ENCODE measurements at places on chromosomes 5 and 9.

DNA sequence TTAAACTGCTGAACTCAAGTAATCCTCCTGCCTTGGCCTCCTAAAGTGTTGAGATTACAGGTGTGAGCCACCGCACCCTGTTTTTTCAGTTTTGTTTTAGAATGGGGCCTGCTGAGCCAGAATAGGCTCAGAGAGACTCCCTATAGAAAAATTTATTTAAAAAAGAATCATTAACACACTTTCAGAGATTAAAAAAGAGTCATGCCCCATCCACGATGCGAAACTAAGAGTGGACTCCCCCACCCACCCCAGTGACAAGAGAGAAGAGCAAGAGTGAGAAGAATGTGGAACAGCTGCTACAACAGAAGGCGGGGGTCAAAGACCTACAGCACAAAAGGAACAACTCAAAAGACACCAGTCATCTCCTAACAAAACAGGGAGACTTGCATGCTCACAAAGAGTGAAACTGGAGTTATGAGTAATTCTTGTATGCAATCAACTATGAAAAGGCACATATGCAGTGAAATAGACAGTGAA, 47.2 kb downstream of the GLDC start:
- no peak for DNase-seq

DNA sequence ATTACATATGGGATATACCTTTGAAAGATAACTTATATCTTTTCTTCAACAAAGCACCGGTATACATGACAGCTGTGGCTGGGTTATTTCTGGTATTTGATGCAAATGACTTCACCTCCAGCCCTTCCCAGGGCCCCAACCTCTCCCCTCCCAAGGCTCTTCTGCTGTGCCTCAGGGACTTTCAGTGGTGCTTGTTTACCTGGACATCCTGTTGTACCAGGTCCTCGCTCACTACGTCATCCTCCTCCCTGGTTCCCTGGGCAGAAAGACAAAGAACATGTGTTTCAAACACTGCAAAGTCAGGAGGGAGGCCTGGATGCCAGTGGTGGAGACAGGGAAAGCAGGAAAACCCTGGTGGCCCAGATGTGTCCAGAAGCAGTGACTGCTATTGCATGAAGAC, 23.4 kb downstream of the ANXA6 start:
- DNase-seq: no peak

DNA sequence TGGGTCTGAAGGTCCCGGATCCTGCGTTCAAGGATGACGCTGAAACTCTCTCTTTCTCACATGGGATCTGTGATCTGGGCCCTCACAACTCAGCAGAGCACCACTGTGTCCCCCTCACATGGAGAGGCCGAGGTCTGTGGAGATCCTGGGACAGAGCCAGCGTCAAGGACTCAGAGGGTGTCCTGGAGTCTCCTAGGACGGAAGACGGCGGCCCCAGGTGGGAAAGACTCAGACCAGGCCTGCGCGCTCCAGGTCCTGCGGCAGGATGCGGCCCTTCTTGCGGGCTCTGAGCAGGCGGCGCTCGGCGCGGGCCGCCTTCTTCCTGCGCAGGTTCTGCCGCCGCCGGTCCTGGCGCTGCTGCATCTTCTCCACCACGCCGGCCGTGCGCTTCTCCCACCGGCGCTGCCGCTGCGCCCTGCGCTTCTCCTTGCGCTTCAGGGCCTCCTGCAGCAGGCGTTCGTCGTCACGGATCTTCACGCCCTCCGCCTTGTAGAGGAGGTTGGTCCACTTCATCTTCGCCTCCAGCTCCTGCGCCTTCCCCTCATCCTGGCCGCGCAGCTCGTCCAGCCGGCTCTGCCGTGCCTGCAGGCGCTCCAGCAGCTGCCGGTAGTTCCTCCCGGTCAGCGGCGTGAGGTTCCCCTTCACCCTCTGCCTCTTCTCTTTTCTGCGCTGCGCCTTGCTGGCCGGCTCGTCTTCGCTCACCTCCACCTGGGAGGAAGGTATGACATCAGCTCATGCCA, 4.2 kb downstream of the SURF6 start:
- DNase-seq: no peak

DNA sequence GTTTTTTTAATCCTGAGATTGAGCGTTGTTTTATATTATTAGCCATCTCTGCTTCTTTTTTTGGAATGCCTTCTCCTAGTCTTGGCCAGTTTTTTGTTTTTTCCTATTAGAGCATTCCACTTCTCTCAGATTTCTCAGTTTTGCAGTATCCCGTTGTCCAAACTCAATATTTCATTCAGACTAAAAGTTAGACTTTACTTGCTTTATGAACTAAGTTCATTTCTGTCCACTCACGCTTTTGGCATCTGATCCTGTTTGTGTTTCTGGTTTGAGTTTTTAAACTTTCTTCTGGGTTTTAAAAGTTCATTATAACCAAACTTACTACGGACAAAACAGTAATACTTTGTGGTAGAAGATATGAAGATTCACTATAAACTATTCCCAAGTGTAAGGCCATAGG, 288.3 kb upstream of the MPDZ start:
- no peak for DNase-seq

DNA sequence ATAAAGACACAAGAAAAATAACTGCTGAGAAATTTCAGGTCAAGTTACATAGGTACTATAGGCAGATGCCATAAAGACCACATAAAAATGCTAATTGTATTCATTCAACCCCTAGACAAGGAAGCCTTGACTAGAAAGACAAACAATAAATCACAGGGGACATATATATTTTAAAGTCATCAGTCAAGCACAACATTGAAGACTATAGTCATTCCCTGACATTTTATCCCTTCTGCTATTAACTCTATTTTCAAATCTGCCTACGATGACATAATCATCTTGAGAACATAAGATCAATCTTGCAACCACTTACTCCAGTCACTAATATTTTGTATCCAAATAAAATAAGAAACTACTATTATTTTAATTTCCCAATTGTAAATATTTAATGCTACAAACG, 38.3 kb downstream of the FAM13B start:
- no peak for DNase-seq

- DNase-seq: no peak
These were observed 465.9 kb downstream of the CDH9 start for GRCh38 chr5:26572480-26572879.

DNA sequence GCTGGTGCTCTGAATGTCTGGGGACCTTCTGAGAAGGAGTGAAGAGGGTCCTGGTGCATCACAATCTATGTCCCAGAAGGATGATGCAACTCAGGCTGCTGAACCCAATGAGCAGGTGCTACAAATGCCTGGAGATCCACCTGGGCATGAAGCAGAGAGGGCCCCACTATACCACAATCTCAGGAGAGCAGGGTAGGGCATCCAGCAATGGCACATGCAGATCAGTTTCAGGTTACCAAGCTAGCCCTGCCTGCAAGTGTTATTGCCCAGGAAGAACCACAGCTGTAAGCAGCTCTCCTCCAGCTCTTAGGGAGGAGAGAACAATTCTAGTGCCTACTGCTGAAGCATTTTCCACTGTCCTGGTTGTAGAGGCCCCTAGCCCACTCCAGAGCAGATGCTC, 389.2 kb upstream of the TNC start:
- no peak for DNase-seq

DNA sequence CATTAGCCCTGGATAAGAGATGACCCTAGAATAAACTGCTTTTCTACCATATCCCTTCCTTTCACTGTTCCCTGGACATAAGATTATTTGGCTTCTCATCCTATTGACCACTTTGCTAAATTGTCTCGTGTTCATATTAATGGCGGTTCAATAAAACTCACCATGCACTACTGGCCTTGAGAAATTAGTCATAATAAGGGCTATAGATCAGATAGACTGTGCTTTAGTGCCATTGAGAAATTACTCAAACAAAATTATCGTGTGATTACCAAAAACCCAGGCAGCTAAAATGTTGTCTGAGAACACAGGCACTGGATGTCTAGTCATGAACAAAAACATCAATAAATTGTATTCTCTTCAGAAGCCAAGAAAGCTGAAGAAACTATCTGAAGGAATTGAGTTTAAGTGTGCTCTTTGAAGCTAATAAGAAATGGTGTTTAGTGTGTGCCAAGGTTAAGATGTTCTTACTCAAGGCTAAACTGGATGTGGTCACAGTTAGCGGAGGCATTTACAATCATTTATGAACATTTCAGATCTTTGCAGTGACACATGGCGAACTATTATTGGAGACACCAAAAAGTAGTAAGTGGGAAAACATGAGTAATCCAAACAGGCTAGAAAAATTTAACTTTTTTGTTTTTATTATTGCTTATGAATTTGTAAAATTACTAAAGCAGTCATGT, 460.4 kb upstream of the RORB start:
- DNase-seq: no peak

DNA sequence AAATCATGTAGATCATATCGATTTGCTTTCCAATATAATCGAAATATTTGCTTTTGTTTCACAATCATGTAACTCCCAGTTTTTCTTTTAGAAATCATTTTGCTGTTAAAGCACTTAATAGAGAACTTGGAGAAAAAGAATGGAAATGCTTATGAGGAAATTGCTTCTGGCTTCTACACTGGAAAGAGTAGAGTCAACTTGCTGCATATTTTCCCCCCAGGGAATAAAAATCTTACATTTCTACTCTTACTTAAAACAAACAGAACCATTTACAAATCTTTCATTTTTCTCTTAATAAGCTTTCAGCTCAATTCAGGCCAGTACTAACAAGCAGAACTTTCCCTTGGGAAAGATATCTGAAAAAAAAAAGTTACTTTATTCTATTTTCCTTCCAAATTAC, 312.0 kb downstream of the CHSY3 start:
- DNase-seq: no peak

DNA sequence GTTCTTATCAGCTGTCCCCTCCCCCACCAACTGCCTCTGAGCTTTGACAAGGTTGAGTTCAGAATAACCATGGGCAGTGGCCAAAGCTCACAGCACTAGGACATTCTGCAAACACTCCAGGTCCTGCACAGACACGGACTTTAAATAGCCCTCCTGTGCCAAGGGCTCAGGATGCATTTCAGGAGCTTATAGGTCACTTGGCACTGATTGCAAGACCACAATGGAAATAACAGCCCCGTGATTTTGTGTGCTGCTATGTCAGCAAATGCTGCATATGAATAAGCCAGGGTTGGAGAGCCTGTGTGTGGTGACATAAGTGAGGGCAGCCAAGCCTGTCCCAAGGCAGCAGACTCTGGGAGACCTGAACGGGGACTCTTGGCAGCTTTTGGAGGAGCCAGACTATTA, 150.7 kb downstream of the DMRT2 start:
- no peak for DNase-seq

- no peak for DNase-seq
These were observed 2.7 kb downstream of the LARP1 start for GRCh38 chr5:154757814-154758406.

DNA sequence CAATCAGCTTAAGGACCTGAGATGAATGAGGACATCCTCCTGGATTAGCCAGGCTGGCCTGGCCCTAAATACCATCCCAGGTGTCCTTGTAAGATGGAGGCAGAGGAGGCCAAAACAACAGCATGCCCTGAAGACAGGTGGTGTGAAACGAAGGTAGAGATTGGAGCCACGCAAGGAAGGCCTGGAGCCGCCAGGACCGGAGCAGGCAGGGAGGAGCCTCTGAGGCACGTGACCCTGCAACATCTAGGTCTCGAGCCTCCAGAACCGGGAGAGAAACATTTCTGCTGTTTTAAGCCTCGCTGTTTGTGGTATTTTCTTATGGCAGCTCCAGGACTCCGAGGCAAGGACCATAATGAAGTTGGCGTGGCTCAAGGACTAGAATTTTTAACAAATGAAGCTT, 9.7 kb upstream of the COL5A1 start:
- DNase-seq: no peak

DNA sequence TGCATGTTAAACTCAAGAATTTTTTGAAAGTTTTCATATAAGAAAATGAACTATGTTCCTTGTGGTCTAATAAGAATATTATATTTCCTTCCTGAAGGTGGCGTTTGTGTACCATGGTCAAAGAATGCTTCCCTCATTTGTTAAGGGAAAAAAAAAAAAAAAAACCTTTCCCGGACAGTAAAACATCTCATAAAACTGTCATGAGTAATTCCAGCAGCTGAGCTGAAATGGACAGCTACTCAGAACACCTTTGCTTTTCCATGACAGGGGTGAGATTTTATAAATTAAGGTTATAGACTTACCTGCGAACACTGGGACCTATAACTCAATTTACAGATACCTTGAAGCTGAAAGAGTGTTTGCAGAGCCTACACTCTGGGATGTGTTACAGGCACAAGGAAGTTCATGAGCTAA, 113.2 kb upstream of the RANBP3L start:
- DNase-seq: no peak

DNA sequence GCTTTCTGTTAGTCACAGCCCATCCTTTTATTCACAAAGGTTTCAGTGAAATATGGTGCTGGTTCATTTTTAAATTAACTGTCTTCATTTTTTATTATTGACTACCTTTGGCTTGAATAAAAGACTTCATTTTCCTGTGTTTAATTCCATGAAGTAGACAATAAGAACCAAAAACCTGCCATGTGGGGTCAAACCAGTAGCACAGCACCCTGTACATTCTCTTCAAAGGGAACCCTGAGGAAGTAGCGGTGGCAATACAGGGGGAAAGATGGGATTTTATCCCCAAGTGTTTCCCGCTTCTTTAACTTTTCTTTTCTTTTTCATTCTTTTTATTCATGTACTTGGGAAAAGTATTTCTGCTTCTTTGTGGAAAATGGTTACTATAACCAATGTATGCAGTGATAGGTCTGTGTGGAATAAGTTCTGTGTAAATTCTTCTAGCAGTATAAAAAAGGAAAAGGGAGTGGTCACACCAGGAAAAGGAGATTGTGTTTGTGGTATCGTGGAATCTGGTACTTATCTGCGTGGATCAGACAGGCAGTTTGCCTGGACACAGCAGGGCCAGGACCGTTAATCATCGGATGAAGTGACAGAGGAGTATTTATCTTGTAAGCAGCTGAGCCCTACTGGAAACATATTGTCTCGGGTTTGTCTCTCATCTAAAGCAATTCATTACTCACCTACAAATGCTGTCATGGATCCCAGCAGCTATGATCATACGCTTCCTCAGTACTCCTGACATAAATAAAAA, 94.2 kb downstream of the PPIC start:
- DNase-seq: no peak

GRCh38 chr5:62974623-62975022, 396.0 kb downstream of the LRRC70 start:
- no peak for DNase-seq

DNA sequence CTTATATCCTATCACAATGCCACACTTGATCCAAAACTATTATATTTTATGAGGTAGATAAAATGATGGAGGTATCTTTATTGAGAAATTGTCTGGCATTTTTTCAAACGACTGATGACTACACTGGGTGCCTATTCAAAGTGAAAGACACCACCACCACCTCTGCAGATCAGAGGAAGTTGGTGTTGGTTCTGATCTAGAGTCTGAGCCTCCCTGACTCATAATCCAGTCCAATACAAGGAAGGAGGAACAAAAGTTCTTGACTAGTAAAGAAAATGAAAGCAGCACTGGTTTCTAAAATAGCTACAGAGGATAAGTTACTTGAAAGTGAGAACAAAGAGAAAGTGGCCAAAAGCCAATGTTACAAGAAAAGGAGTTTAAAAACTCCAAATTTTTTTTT, 139.9 kb downstream of the RFX3 start:
- no peak for DNase-seq

DNA sequence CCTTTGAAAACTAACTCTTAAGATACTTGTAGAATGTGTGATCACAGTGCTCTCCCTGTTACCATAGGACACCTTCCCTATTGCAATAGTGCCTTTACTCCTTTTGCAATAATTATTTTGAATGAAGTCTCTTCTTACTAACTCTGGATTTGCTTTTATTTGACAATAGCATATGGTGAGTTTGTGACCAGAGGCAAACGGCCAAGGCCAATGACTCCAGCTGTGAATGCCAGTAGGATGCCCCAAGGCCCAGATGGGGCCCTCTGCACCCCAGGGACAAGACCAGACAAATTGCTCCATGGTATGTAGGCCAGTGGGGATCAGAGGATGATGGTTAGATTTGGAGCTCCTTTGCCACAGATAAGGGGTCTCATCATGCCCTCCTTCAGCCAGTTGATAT, 116.9 kb downstream of the NPR3 start:
- DNase-seq: no peak
